ENCODE measurements at places on chromosomes 1 and 21. TPM values are rescaled to one million over a fixed set of nuclear protein-coding genes. Genes with fewer than 3 reads are reported as not detected.

The APOBEC4 gene
- total RNA-seq = not detected

The RSPH1 gene
- 0.33 TPM for total RNA-seq

The RAB42 gene
- 0.75 TPM for total RNA-seq

The ESRRG gene
- 1.4 TPM for total RNA-seq

The S100A14 gene
- total RNA-seq = 4.9 TPM

The AGT gene
- total RNA-seq = 2,376 TPM

The UBE2U gene
- total RNA-seq = not detected

The CRNN gene
- total RNA-seq = not detected

The RCOR3 gene
- total RNA-seq = 22.2 TPM

The FNBP1L gene
- total RNA-seq = 9.2 TPM

The PADI3 gene
- total RNA-seq = not detected

The ZNF691 gene
- 6.8 TPM for total RNA-seq

The ADORA1 gene
- total RNA-seq = 0.53 TPM

The ADGRB2 gene
- not detected for total RNA-seq

The C1orf87 gene
- not detected for total RNA-seq

The C1QC gene
- 76.0 TPM for total RNA-seq

The GREM2 gene
- total RNA-seq = 20.1 TPM

The LRRN2 gene
- total RNA-seq = 0.15 TPM

The GRHL3 gene
- 0.40 TPM for total RNA-seq

The GNG12 gene
- total RNA-seq = 17.3 TPM

The PTGER3 gene
- 0.05 TPM for total RNA-seq

The COL18A1 gene
- total RNA-seq = 499 TPM

The A3GALT2 gene
- total RNA-seq = not detected

The AMY1B gene
- not detected for total RNA-seq

The MAP10 gene
- total RNA-seq = 1.6 TPM

The OR11L1 gene
- not detected for total RNA-seq
